Fibroblast of skin of left biceps (primary cell): ENCODE measurements at places on chromosomes 4 and X.
A peak's percentile ranks its signal among the peaks of the same experiment; 100 is the strongest.

DNA sequence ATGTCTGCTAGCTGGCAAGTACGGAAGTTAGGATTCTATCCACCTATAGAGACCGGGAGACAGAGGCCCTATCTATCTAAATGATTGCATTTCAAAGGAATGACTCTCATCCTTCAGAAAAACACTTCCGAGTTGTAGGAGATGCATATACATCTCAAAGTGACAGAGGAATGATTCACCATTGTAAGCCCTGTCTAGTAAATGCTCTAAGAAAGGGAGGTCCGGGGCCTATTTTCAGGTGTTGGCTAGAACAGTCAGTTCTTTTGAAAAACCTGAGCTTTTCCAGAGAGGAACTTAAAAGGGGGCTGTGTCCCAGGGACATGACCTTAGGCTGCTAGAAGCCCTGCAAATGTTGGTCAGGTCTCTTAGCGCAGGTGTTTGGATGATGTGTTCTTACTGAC is 262.9 kb upstream of the IL1RAPL1 start:
- DNase-seq: no peak

- DNase-seq: no peak
These were observed 1.1 kb downstream of the PLAC8 start for GRCh38 chr4:83113429-83113786.

- peak; percentile 21 for DNase-seq
These were observed 12.0 kb downstream of the EREG start for GRCh38 chr4:74376888-74377483.

GRCh38 chrX:151899622-151900021 is 13.1 kb upstream of the MAGEA4 start:
- no peak for DNase-seq

- peak; percentile 83 for DNase-seq
These were observed 6.5 kb downstream of the CRLF2 start for GRCh38 chrX:1205681-1206611.

DNA sequence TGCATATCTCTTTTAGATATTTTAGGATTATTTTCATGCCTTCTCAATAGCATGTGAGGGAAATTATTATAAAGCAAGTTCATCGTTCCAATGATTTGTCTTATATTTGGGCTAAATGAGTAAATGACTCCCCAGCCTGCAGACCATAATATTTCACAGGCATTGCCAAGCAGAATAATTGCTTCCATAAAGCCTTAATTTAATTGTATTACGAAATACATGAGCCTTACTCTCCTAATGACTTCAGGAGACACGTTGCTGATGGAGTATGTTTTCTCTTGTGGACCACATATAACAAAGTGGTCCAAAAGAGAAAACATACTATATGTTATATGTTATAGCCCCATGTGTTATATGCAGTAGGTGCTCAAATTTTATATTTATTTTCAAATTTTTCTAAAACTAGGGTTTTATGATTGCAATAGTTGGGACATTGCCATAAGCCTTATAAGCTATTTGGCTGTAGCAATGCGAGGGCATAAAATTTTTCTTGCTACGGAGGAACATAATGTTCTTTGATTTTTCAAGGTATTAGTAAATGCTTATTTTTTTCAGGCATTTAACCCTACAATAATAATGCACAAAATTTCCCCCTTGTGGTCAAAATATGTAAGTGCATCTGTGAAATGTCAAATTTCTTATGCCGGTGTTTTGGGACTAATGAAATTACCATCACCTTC is 26.2 kb upstream of the TMPRSS11D start:
- DNase-seq: no peak

- no peak for DNase-seq
These were observed 86.2 kb upstream of the KIT start for GRCh38 chr4:54571293-54572151.

DNA sequence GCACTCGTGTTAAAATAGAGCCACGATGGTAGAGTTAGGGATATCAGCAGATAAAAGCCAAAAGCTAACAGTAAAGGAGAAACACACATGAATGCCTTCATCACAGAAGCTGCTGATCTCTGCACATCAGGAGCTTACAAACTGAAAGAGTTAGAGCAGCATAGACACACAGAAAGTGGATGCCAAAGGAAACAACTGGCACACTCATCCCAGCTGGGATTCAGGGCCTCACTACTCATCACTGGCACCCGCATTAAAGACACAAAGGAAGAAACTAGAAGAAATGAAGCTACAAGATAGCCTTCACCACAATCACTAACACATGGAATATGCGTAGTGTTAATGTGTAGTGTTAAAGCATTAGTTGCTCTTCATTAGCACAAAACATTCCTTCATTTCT is 156.4 kb upstream of the TBL1X start:
- no peak for DNase-seq

GRCh38 chr4:5467111-5467510 is 241.2 kb downstream of the EVC2 start:
- DNase-seq: no peak

GRCh38 chr4:26349496-26349895 is 28.7 kb downstream of the RBPJ start:
- DNase-seq: no peak

DNA sequence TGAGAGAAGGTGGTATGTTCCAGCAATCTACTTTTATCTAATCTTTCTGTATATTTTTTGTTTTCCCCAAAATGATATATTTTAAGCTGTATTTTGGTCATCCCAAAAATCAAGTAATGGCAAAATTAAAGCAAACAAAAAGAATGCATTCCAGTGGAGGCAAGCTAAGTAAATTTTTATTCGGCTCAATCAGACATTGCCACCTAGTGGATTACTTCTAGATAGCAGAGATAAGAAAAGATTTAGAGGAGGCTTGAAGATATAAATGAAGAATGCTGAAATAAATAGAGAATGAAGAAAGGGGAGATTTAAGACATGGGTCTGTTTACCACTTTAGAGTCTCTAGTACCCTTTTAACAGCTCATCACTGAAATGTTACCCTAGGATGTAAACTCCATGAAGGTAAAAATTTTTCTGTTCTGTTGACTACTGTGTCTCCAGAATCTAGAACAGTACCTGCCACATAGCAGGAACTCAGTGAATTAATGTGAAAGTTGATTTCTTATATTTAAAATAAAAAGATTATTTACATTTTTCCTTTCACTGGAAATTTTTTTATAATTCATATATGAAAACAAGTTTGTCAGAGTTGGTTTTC is 110.9 kb upstream of the ANK2 start:
- peak; percentile 29 for DNase-seq

- peak; percentile 67 for DNase-seq
These were observed 83.5 kb downstream of the NPNT start for GRCh38 chr4:105978684-105979296.

GRCh38 chr4:4387531-4388310 is 819 bp downstream of the NSG1 start:
- no peak for DNase-seq

- peak; percentile 1 for DNase-seq
These were observed 540.9 kb downstream of the PPP4R3C start for GRCh38 chrX:26922278-26922677.

DNA sequence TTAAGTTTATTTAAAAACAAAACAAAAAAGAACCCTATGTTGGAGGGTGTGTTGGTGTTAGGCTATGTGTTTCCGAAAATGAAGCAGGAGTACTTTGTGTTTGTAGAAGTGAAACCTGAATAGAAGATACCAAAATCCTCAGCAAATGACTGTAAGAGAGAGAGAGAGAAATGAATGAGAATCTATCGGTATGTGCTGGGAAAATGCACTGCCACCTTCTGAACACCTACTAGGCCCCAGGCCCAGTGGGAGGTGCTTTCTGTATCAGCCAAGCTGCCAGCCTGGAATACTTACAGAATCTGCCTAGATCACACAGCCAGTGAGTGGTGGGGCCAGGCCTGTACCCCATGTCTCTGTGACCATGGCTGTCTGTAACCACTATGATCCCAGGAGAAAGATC is 14.9 kb upstream of the PIM2 start:
- no peak for DNase-seq

DNA sequence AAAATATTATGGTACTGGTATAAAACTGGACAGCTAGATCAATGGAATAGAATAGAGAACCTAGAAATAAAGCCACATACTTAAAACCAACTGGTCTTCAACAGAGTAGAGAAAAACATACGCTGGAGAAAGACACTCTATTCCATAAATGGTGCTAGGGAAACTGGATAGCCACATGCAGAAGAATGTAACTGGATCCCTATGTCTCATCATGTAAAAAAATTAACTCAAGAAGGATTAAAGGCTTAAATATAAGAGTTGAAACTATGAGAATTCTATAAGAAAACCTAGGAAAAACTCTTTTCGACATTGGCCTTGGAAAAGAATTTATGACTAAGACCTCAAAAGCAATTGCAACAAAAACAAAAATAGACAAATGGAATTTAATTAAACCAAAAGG is 114.6 kb downstream of the PCDH18 start:
- no peak for DNase-seq

DNA sequence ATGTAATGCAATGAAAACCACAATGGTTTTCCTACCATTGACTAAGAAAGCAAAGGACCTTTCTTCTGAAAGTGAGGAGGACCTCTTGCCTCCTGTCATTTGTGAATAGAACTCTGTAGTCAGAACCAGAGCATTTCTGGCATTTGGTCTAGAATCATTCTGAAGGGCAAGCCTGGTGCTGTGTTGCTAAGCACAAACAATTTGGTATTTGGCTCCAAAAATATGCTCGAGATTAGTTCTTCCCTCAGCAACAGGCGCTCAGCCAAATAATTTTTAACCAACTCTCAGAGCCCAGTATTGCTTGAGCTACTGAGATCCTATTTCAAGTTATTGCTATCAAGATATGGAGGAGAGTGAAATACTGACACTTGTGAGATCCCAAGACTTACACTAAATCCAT is 71.0 kb downstream of the SNCA start:
- peak; percentile 20 for DNase-seq

- no peak for DNase-seq
These were observed 32.9 kb downstream of the GAB1 start for GRCh38 chr4:143369552-143369951.

GRCh38 chrX:19680580-19680979 is 165.3 kb upstream of the MAP3K15 start:
- DNase-seq: no peak

DNA sequence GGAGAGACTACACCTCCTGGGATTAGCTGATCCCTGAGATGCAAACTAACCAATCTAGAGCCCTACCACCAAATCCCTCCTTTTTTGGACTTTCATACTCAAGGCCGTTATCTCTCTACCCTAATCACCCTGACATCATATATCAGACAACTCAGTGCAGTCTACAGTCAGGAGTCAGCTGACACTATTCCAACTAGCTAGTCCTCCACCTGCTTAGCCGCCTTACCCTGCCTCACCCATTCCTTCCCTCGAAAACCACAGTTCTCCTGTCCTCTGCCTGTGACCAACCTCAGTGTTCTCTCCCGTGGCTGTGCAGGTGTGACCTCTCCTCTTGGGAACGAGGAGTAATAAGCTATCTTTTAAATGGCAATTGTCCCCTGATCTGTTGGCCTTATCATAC is 1.8 kb upstream of the PPEF2 start:
- no peak for DNase-seq

- DNase-seq: no peak
These were observed 163.0 kb upstream of the NAP1L5 start for GRCh38 chr4:88860586-88860985.

DNA sequence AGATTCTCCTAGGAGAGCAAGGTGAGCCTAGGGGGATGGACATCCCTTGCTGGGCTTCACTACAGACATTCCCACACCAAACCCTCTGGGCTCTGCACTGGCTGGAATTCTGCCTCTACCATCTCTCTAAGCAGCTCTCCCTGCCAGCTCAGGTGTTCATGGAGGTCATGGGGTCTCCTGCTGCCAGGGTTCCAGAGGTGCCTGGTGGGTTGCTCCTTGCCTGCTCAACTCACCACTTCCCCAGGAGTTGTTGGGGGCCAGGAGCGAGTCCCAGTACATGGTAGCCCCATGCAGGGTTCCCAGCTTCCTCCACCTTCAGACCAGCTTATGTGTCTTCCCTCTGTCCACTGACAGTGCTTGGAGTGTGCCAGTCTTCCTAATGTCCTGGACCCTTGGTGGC is 167.8 kb upstream of the PAQR3 start:
- DNase-seq: no peak

DNA sequence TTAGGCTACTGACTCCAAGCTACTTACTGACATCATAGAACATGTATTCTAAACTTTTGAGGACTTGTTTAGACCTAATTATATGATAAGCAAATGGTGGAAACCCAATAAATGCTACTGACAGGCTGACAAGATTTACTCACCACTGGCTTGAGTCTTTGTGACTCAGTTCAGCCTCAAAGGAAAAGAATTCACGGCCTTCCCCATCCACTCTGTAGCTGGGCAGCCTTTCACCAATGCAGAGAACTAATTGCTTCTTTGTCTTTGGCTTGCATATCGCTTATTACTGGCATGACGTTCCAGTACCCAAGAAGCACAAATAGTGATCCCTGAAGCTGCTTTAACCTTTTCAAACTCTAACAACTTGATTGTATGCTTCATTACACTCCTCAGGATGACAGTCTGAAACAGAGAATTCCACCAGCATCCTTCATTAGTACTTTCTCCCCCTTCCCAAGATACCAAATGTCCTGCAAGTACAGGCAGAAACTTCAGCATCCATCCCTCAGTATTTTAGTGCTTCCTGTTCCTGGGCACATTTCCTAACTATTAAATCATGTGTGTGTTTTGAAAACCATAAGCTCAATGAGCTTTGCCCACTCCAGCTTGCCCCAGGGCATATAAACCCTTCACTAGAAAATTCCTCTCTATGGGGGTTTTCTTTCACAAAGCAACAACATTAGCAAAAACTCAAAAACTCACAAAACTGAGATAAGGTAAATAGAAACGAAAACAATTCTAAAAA is 298.1 kb upstream of the SLC7A11 start:
- no peak for DNase-seq

GRCh38 chr4:38728631-38729141 is 54.1 kb downstream of the TLR10 start:
- DNase-seq: no peak

DNA sequence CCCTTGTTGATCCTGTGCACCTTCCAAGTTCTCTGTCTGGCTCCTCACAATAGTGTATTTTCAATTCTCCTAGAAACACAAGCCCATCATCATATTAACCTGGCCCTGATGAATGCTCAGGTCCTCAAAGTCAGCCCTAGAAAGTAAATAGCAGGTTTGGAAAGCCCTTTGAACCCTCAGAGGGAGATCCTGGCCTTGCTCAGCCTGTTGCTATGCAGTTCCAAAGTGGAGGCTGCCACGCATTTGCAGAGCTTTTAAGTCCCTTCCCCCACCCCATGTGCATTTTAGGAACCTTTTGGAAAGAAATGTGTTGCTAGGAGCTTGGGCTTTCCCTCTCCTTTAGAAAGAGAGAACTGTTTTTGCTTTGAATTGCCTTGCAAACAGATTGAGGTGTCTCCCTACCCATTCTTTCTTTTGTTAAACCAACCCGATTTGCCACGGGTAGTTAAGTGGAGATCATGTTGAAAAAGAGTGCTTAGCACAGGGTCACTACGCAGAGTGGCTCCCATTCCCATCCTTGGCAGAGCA is 12.2 kb downstream of the MAMLD1 start:
- no peak for DNase-seq
